ENCODE measurements at places on chromosomes 16 and 17. TPM values are rescaled to one million over a fixed set of nuclear protein-coding genes. Genes with fewer than 3 reads are reported as not detected.

The DLX4 gene
- not detected for total RNA-seq

The TPPP3 gene
- not detected for total RNA-seq

The KRTAP3-2 gene
- total RNA-seq: not detected

The FOXN1 gene
- total RNA-seq: 0.38 TPM

The COG7 gene
- 9.7 TPM for total RNA-seq

The CCP110 gene
- total RNA-seq: 10.8 TPM

The PMM2 gene
- total RNA-seq: 20.5 TPM

The HOXB3 gene
- not detected for total RNA-seq

The NPIPA7 gene
- 1.3 TPM for total RNA-seq

The TMEM114 gene
- not detected for total RNA-seq

The RAB37 gene
- 0.38 TPM for total RNA-seq

The UBE2G1 gene
- total RNA-seq: 39.2 TPM

The TNK1 gene
- 11.8 TPM for total RNA-seq

The CDIP1 gene
- total RNA-seq: 9.5 TPM

The SLFN14 gene
- total RNA-seq: not detected

The SLC5A10 gene
- total RNA-seq: 0.13 TPM

The OR3A3 gene
- not detected for total RNA-seq

The CCL4L2 gene
- not detected for total RNA-seq

The TMEM88 gene
- 0.64 TPM for total RNA-seq

The FA2H gene
- 3.2 TPM for total RNA-seq

The GP1BA gene
- not detected for total RNA-seq

The HSD17B1 gene
- 7.4 TPM for total RNA-seq

The HEATR9 gene
- total RNA-seq: not detected

The C16orf74 gene
- total RNA-seq: 157 TPM

The TBC1D3C gene
- total RNA-seq: 0.38 TPM

The MT4 gene
- not detected for total RNA-seq

The MRPL38 gene
- 31.7 TPM for total RNA-seq

The ADGRG3 gene
- 0.13 TPM for total RNA-seq

The PRAC1 gene
- total RNA-seq: not detected

The RNF112 gene
- total RNA-seq: 0.64 TPM

The PLA2G10 gene
- not detected for total RNA-seq

The SYNGR3 gene
- 2.9 TPM for total RNA-seq

Data from bronchial epithelial cell (primary cell).